ENCODE measurements at places on chromosomes 5 and 9. TPM values are rescaled to one million over a fixed set of nuclear protein-coding genes. Genes with fewer than 3 reads are reported as not detected.

DNA sequence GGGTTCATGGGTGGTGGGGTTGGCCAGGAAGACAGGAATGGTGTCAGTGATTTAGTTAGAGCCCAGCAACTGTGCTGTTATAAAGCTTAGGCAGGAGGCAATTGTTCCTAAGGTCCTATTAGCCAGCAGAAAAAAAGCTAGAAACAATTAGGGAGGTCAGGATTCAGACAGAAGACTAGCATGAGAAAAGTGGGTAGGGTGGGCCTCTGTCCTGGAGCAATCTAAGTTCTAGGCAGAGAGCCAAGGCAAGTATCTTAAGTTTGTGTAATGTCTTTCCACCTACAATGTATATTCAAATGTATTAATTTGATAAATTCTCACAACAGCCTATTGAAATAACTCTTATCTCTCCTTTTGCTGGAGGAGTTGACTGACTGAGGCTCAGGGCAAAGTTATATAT is 6.1 kb upstream of the ZFAND5 start:
- H3K36me3 ChIP-seq: no peaks in the 10 kb centered on the region
- H3K27me3 ChIP-seq: no peaks in the 10 kb centered on the region
- H3K4me3 ChIP-seq: no peak overlapping the region
- peaks cover 5% of the 10 kb centered on the region for H3K4me1 ChIP-seq

FOXI1 gene
- total RNA-seq: not detected

OR13F1 gene
- total RNA-seq: not detected

GRCh38 chr9:6783753-6784152 is 26.0 kb downstream of the KDM4C start:
- no peaks in the 10 kb centered on the region for H3K36me3 ChIP-seq
- no peak overlapping the region for H3K4me3 ChIP-seq
- no peaks in the 10 kb centered on the region for H3K27me3 ChIP-seq
- H3K27ac ChIP-seq: no peak overlapping the region

All from upper lobe of left lung (tissue), 6 donors.